ENCODE measurements at places on chromosomes 11 and 22. TPM values are rescaled to one million over a fixed set of nuclear protein-coding genes. Genes with fewer than 3 reads are reported as not detected.
A peak's percentile ranks its signal among the peaks of the same experiment; 100 is the strongest.

KCNE3 gene
- total RNA-seq: not detected

SLC43A3 gene
- 10.8 TPM for total RNA-seq

HTR3A gene
- total RNA-seq: 14.5 TPM

KCNQ1 gene
- 0.44 TPM for total RNA-seq

GLB1L2 gene
- 1.0 TPM for total RNA-seq

TXN2 gene
- total RNA-seq: 66.1 TPM

C11orf87 gene
- total RNA-seq: 0.27 TPM

SLC25A45 gene
- total RNA-seq: 0.25 TPM

CCDC87 gene
- 0.51 TPM for total RNA-seq

SCN3B gene
- total RNA-seq: 118 TPM

MUC15 gene
- total RNA-seq: not detected

DNA sequence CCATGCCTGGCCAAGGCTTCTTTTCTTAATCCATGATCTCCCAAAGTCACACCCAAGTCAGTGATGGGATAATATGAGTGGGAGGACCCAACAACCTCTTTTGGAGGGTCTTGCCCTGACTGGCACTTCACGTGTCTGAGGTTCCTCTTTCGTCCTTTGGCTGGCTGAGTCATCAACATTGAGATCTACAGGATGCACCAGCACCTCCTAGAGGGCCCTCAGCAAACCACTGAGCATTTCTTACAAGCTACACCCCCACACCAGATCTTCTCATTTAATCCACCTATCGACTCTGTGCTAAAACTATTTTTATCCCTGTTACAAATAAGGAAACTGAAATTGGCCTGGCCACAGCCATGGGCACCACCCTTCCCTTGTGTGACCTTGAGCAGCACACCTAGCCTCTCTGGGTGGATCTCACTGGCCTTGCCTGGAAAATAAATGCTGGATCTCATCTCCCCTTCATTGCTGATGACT, 63.4 kb downstream of the FLI1 start:
- DNase-seq: no peak

- no peak for DNase-seq
These were observed 1.6 kb downstream of the CECR2 start for GRCh38 chr22:17370766-17371432.

GRCh38 chr11:61023086-61023965, 51.8 kb downstream of the CD6 start:
- DNase-seq: no peak

GRCh38 chr11:131248588-131248987, 121.8 kb upstream of the NTM start:
- no peak for DNase-seq

DNA sequence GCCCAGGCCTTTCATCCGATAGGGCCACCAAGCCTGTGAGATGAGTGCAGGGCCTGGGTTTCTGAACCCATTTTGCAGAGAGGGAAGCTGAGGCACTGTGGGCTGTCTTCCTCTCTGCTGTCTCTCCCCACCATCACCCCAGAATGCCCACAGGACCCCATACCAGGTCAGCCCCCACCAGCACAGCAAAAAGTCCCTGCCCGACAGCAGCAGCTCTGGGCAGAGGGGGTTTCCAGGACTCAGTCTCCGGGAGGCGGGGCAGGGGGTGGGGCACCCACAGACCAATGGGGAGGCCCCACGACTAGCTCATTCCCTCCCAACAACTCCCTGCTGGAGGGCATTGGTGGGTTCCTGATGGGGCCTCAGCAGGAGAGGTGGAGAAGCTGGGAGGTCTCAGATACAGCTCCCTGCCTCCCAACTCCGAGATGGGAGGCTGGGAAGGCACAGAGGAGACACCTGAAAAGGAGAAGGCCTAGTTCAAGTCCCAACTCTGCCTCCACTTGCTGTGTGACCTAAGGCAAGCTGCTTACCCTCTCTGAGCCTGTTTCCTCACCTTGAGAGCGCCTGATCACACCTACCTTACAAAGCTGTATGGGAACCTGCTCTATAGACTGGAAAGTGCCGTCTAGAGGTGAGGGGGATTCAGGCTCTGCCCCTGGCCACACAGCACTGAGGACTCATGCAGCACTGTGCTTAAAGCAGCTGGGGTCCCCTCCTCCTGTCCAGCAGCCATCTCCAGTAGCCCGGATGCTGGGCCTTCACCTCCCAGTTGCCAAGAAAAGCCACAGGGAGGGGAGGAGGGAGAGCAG, 3.5 kb downstream of the CBX7 start:
- DNase-seq: no peak

GRCh38 chr11:12134236-12134585, 23.8 kb downstream of the MICAL2 start:
- no peak for DNase-seq

DNA sequence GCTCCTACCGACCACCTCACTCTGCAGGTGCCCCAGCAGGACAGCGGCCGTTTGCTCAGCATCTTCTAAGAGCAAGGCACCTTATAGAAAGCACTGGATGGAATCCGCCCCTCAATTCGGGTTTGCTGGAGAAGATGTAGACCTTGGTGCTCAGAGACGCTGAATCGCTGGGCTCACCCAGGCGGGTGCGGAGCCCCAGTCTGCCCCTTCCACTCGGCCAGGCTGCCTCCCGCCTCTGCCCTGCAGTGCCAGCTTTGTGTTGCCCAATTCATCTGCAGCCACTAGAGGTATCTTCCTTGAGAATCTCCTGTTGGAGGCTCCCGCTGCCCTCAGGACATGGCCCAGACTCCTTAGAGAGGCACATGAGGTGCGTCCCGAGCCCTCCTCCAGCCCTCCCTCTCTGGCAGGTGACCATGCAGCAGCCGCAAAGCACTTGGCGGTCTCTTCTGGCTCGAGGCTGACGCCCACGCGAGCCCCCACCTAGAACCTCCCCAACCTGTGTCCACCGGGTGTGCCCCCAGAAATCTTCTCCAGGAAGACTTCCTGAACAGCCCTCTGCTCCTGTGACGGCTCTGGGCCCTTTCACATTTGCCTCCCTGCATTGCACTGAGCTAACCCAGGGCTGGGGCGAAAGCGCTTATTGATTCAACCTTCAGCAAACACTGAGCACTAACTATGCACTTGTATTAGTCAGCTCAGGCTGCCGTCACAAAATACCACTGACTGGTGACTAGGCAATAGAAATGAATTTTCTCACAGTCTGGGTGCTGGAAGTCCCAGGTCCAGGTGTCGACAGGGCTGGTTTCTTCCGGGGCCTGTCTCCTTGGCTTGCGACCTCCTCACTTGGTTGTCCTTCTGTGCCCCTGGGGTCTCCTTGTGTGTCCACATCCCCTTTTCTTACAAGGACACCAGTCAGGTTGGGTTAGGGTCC, 117.5 kb downstream of the WNT7B start:
- DNase-seq: no peak

DNA sequence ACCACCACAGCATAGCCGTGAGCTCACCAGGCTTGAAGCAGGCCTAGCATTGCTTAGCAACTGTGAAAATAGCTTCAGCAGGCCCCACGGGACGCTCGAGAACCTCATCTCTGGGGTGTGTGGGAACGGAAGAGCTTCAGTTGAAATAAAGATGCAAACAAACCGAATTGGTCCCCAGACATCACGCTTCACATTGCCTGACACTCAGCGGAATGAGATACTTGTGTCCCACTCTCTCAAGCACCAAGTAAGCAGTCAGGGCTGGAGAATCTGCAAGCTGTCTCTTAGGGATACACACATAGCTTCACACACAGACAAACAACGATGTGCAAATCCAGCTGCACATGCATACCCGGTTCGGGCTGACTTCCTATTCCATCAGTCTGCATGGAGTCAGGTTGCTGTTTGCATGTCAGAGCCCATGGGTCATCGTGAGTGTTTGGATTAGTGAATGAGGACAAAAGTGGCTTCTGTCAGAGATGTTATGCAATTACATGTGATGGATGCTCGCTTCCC, 205.7 kb downstream of the SNX19 start:
- DNase-seq: no peak

DNA sequence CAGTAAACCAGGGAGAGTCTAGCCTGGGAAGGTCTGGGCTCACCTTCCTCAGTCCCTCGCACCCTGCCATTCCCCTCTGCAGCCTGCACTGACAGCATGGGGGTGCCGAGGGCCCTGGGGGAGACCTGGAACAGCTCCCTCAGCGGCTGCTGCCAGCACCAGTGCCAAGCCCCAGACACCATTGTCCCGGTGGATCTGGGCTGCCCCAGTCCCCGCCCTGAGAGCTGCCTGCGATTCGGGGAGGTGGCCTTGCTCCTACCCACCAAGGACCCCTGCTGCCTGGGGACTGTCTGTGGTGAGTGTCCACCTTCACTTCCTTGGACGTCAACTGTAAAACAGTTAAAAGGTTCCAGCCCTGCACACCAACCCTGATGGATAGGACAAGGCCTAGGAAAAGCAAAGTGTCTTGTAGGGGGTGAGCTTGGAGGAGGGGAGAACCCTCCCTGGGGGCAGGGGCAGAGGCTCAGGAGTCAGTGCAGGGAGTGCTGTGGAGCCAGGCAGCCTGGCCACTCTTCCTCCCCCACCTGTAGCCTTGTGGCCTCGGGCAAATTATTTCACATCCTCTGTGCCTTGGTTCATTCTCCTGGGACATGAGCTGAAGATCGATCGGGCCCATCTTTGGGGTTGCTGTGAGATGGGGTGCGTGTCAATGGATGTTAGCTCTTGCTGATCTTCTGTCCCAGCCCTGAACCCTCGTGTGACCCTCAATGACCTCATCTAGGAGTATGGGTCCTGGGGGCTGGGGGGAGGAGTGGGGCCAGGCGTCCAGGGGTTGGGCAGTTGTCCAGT, 85.2 kb upstream of the MYOD1 start:
- DNase-seq: no peak

GRCh38 chr22:26725012-26725676, 67.8 kb downstream of the MIAT start:
- no peak for DNase-seq

DNA sequence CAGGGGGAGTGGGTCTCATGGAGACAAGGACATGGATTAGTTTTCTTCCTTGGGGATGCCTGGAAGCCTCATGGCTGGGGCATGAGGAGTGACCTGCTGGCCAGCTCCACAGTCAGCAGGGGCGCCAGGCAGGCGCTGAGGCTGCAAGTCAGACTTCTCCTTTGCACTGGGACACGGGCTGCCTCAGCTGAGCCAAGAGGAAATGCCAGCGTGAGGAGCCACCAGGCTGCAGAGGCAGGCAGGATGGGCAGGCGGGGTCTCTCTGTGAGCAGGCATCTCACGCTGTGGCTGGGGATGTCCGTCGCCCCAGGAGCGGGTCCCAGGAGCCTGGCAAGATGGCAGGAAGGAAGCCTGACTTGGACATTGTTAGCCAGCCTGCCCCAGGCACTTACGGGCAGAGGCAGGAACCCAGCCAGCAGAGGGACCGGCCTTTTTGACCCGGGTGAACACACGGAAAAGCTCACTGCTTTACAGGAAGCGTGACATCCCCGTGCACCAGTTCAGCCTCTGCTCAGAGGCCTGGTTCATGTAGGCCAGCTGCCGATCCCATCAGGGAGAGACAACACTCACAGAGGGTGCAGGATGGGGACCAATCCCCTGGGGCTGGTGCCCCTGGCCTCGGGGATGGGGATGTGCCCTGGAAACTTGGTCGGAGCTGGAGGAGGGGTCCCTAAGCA, 10.2 kb downstream of the GNB1L start:
- peak; percentile 12 for DNase-seq

DNA sequence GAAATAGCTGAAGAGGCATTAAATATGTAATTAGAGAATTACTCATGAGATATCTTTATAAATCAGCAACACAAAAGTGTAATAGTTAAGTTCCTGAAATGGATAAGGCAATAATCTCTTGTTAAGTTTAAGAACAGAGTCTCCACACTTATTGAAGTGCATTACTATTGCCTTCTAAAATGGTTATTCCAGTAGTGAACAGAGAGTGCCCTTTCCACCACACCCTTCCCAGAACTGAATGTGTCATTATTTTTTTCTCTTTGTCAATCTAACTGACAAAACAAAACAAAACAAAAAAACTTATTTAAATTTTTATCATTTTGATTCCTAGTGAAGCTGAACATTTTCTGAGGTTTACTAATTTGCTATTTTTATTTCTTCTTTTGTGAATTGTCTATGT, 9.2 kb upstream of the PRRG4 start:
- DNase-seq: no peak

- no peak for DNase-seq
These were observed 5.7 kb downstream of the POLR3H start for GRCh38 chr22:41538583-41538982.

DNA sequence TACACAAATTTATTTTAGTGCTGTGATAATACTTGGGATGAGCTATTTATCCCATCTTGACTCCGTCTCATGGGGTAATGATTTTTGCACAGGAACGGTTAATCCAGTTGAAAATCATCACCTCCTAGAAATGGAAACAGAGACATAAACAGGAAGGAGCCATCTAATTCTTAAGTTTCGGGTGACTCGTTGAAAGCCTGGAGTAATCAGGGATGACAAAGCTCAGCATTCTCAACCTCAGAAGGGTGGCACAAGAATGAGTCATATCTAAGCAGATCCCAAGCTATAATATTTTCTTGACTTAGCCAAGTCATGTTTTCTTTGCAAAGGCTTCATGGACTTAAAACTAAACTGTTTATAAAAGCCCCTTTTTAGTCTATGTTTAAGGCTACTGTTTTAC, 280.8 kb upstream of the CCDC90B start:
- DNase-seq: no peak

DNA sequence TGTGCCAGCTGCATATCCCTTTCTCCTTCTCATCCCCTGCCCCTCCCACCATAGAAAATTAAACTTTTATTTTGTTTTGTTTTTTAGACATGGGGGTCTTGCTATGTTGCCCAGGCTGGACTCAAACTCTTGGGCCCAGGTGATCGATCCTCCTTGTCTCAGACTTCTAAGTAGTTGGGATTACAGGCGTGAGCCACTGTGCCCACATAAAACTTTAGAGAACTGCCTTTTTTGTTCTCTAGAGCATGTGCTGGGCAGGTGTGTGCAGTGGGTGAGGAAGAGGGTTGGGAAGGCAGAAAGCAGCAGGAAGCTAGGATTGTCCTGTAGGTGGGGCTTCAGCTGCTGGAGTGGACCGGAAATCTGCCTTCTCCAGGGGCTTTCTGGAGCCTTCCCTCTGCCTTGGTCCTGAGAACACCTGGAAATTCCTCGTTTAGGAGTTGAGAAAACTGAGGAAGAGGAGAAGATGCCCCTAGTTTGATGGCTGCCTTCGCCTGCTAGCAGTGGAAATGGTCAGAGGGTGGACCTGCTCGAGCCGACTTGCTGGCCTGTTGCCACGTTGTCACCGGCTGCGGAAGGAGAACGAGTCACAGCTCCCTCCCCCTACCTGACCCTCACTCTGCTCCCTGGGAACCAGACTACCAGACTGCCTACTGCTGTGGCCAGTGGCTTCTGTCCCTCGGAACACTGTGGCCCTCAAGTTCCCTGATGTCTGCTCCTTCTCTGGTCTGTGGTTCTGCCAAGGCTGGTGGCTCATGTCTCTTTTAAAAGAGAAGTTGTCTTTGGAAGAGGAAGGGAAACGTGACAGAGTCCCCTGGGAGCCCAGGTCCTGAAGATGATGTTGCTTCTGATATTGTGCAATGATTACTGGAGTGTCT, 4.0 kb downstream of the ST14 start:
- DNase-seq: no peak

- DNase-seq: no peak
These were observed 6.4 kb downstream of the ATG2A start for GRCh38 chr11:64910451-64911093.

- DNase-seq: no peak
These were observed 177.9 kb upstream of the CADM1 start for GRCh38 chr11:115682101-115682500.

- DNase-seq: no peak
These were observed 171.7 kb downstream of the INSC start for GRCh38 chr11:15286465-15286864.

GRCh38 chr11:70914496-70914895, 337.9 kb downstream of the SHANK2 start:
- no peak for DNase-seq

Measured in glutamatergic neuron (in vitro differentiated cells).